ENCODE measurements at places on chromosomes 7 and 10. TPM values are rescaled to one million over a fixed set of nuclear protein-coding genes. Genes with fewer than 3 reads are reported as not detected.

Gene HOXA9
- not detected for total RNA-seq

Gene LIPM
- not detected for total RNA-seq

Gene OGDH
- 35.3 TPM for total RNA-seq

Gene GRM3
- not detected for total RNA-seq

DNA sequence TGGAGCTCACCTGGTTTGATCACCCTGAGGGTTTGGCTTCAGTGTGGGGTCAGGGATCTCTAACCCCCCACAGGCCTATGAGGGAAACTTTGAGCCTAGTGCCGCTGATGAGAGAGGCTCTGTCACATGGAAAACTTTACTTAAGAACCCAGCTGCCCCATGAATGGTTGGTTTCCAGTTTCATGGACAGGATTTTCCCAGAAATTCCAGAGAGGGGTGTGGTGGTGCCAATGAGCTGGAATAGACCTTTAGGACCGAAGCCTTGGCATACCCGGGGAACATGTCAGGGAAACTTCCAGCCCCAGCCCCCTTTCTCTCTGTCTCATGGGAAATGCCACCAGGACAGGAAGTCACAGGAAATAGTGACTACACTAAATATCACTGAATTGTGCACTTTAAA, 36.9 kb downstream of the AKR1B1 start:
- no peak for DNase-seq

Gene GLI3
- total RNA-seq: 1.4 TPM

DNA sequence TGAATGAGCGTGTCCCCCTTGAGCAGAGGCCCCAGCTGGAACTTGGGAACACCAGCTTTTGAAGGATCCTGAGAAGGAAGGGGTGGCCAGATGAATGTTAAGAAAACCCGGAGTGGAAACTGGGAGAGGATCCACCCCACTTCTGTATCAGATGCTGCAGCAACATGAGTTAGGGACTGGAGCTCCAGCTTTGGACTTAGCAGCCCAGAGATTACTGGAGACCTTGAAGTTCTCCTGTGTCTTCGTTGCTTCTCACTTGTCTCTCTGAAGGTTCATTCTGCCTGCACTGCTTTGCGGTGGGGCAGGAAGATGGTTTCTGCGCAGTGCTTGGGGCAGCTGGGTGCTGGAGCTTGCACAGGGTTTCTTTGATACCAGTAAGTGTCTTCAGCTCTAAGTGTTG, 9.3 kb downstream of the TMEM248 start:
- peak; percentile 78 for DNase-seq

DNA sequence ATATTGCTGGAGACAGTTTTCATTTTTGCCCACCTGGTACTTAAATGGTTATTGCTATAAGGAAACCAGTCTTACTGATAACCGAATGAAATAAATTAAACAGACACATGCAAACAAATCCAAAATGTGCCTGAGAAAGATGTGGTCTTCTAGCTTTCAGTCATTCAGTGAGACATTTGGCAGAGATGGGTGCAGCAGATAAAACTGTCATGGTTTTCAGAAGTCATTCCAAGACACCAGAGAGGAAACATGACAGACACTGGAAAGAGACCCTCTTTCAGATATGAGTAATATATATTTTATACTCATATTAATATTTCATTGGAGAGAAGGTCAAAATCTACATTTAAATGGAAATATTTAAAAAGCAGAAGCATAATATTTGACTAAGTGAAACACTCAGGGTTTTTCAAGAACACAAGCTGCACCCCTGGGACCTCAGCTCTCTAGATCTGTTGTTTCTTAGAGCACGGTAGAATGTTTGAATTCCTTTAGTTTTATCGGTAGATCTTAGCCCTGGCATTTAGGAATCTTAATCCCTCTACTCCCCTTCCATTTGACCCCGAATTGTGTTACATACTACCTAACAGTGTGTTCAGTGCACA, 246.1 kb downstream of the AUTS2 start:
- DNase-seq: no peak

Gene CFAP70
- 0.51 TPM for total RNA-seq

Gene GPR22
- not detected for total RNA-seq

GRCh38 chr7:127252377-127252713, 396 bp downstream of the GRM8 start:
- DNase-seq: no peak

- DNase-seq: no peak
Measured at GRCh38 chr7:27046854-27047549, 48.8 kb downstream of the HOXA1 start.

DNA sequence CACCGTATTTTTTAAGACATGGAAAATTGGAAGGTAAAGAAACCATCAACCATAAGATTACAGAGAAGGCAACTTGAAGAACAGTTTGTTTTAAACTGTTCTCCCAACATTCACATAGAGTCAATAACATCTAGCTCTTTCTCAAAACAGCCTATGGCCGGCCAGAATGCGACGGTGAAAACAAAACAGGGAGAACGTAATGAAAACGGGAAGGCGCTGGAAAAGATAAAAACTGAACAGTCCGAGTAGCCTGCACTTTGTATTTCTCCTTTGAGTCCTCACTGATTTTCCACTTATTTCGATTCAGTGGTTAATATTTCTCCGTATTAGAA, 637 bp downstream of the MICU1 start:
- no peak for DNase-seq

DNA sequence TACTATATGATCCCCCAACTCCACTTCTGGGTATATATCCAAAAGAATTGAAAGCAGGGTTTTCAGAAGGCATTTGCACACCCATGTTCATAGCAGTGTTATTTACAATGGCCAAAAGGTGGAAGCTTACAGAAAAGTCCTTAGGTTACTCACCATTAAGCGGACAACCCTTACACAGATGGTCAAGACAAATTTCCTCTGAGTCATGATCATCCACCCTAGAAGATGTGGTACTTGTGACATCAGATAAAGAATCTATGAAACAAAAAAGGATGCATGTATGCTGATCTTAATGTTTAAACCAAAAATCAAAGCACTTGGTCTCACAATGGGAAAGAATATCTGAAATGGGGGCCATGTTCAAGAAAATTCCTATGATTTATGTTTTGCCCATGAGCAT, 31.1 kb downstream of the ZC3HAV1 start:
- peak; percentile 35 for DNase-seq

DNA sequence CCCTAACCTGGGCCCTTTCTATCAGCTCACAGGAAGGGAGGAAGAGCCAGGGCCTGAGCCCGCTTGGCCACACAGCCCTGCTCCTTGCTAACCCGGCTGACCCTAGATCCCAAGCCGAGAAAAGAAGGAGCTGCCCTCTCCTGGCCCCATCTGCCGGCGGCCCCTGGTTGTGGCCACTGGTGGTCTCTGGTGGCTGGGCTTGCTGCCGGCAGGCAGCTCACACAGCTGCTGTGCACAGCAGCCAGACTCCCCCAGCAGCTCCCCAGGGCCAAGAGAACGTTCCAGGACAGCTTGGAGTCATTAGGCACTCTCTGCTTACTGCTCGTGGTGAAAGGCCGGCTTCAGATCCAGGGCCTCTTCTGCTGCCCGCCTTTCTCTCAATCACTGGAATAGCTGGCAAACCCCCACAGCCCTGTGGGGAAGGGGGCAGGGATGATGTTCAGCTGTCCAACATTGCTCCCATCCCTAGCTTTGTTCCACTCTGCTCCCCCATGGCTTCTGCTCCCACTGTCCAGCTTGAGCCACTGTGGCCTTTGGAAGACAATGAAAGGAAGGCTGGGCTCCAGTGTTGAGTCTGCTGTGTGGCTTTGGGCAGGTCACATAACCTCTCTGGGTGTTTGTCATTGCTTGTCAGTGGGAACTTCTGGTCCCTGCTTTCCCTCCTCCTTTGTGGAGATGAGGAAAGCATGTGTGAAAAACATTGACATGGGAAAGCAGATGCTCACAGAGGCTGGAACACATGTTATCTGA, 35.4 kb upstream of the COL13A1 start:
- no peak for DNase-seq

Gene DENND11
- 16.6 TPM for total RNA-seq

Gene PLAU
- not detected for total RNA-seq

Gene SRRM3
- total RNA-seq: 16.4 TPM

DNA sequence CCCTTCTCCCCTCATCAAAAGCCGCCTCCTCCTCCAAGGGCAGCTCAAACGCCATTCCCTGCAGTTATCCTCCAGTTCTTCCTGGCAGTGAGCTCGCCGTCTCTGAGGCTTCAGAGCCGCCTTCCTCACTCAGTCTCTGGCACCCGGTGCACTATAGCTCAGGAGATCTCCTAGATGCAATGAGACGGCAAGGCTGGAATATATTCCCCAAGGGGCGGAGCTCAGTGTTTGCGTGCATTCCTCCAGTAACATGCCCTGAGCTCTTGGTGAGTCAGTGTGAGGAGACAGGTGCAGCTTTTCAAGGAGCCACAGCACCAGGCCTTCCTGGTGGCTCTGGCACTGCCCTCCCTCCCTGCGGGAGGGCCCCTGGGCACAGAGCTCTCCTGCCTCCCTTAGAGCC, 512.6 kb upstream of the FOXK1 start:
- no peak for DNase-seq

DNA sequence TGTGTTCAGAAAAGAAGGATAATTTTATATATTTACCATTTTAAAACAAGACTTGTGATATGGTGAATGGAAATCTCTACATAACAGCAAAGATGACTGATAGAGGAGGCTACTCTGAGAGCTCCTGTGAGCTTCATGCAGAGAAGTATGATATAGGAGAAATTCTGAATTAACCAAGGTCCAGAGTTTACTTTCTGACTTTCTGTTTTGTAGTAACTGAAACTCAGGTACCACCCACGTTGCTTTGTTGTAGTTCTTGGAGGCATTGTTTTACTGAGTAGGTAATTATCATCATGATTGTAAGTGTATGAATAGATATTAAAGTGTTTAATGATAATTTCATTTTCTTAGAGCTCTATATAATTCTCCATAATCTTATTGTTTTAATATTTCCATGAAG, 18.0 kb upstream of the SFR1 start:
- DNase-seq: no peak

- no peak for DNase-seq
Measured at GRCh38 chr7:127928852-127929251, 102.4 kb downstream of the LRRC4 start.

GRCh38 chr7:49928787-49929186, 155.3 kb downstream of the VWC2 start:
- DNase-seq: no peak

- DNase-seq: peak; percentile 48
Measured at GRCh38 chr7:101816595-101817470, 593 bp upstream of the CUX1 start.

Gene IDE
- total RNA-seq: 23.8 TPM

DNA sequence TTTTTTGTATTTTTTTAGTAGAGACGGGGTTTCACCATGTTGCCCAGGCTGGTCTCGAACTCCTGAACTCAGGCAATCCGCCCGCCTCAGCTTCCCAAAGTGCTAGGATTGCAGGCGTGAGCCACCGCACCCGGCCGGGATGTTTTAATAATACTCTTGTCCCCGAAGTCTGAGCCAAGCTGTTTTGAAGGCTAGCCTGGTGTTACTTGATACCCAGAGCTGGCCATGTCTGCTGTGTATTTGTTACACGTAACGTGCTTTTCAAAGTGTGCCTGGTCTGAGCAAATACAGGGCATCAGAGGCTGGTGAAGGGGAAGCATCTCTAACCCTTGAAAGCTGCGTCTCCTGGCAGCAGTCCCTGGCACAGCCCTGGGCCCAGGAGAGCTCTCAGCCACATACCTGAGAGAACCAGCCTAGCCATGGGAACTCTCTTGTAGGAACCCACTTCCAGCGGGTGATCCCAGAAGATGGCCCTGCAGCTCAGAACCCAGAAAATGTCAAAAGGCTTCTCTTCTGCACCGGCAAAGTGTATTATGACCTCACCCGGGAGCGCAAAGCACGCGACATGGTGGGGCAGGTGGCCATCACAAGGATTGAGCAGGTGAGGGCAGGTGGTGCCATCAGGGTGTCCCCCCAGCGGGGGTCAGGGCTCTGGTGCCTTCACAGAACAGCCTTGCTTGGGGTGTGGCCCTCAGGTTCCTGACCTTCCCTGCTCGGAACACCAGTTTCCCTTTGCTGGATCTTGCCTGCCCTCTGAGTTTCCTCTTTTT, 41.7 kb upstream of the ZMIZ2 start:
- DNase-seq: no peak

Gene CARD11
- not detected for total RNA-seq

GRCh38 chr10:13219685-13220670, 14.2 kb downstream of the UCMA start:
- peak; percentile 79 for DNase-seq

- no peak for DNase-seq
Measured at GRCh38 chr10:92961638-92962037, 99.0 kb upstream of the CYP26C1 start.

DNA sequence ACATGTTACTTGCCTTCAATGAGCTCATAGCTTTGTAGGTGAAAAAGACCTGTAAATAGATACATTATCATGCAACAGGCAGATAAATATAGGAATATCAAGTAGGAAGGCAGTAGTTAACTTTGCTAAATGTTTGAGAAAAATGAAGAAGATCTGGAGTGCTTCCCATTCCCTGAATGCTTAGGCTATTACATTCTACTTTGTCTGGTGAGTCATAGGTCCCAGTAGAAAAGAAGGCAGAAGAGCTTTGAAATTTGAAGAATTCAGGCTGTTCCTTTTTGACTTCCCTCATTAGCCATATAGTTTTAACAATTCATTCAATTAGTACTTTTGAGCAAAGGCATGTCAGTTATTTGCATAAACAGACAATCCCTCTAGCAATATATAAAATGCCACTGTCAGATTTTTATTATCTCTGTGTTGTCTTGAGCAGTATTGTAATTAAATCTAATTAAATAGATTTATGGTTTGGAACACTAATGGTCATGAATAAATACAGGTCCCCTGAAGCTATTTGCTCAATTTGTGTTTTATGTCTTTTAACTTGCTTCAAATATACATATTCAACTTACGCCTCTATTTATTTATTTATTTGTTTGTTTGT, 875.0 kb downstream of the REEP3 start:
- DNase-seq: no peak

- DNase-seq: peak; percentile 42
Measured at GRCh38 chr10:74056050-74056818, 58.3 kb downstream of the VCL start.

- DNase-seq: no peak
Measured at GRCh38 chr10:44807451-44807850, 103.7 kb upstream of the TMEM72 start.

DNA sequence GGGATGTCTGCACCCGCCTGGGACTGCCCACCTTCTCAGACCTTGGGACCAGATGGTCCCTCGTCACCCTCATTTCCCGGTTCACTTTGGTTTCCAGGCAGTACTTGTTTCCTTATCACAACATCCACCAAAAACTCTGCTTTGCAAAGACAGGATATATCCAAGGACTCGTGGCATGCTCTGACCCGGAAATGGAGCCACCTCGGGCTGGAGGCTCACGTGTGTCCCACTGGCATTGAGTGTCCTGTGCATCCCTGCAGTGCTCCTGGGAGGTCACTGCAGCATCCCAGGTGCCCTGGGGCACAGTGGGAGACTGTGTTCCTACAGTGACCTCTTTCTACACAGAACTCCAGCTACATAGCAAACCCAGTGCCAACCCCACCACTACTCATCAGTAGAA, 611.9 kb upstream of the FOXK1 start:
- DNase-seq: no peak

Gene PMS2
- 42.8 TPM for total RNA-seq
